Motor neuron (in vitro differentiated cells): ENCODE measurements at places on chromosomes 4 and X. TPM values are rescaled to one million over a fixed set of nuclear protein-coding genes. Genes with fewer than 3 reads are reported as not detected.

The WNK3 gene
- 21.4 and 23.0 TPM in 2 replicates for total RNA-seq

The MAD2L1 gene
- total RNA-seq: 30.4 and 34.0 TPM in 2 replicates

The MUC7 gene
- 0.34 and 0.47 TPM in 2 replicates for total RNA-seq

The GLRB gene
- total RNA-seq: 0.93 and 1.0 TPM in 2 replicates

The CXCL8 gene
- 0.18 and 0.25 TPM in 2 replicates for total RNA-seq

The ZNF157 gene
- 1.6 and 1.7 TPM in 2 replicates for total RNA-seq

The CCDC110 gene
- 1.0 and 3.1 TPM in 2 replicates for total RNA-seq

The CXCL1 gene
- 0.18 TPM in 1 of 2 replicates, not detected in the other for total RNA-seq

The TCEAL6 gene
- total RNA-seq: 0.80 TPM in 1 of 2 replicates, not detected in the other

The SHROOM3 gene
- total RNA-seq: 0.49 and 4.2 TPM in 2 replicates

The JCHAIN gene
- total RNA-seq: not detected in 2 replicates

The CHRDL1 gene
- 41.2 and 42.6 TPM in 2 replicates for total RNA-seq

The POLN gene
- total RNA-seq: 2.6 and 3.9 TPM in 2 replicates

The STBD1 gene
- total RNA-seq: 1.6 and 1.9 TPM in 2 replicates

The UGT2B17 gene
- total RNA-seq: not detected in 2 replicates

The VSIG4 gene
- not detected in 2 replicates for total RNA-seq

The ATP1B4 gene
- total RNA-seq: 0.14 and 0.15 TPM in 2 replicates

The ABLIM2 gene
- 0.58 and 2.3 TPM in 2 replicates for total RNA-seq

The COX7B2 gene
- not detected in 2 replicates for total RNA-seq

The SRPX2 gene
- 0.09 and 0.46 TPM in 2 replicates for total RNA-seq

The FGB gene
- total RNA-seq: not detected in 2 replicates

The PASD1 gene
- 0.09 TPM in 1 of 2 replicates, not detected in the other for total RNA-seq

The AKAP4 gene
- 0.04 and 0.27 TPM in 2 replicates for total RNA-seq

The ARL9 gene
- total RNA-seq: 0.15 and 0.43 TPM in 2 replicates

The DOCK11 gene
- 20.8 and 22.9 TPM in 2 replicates for total RNA-seq

The FOXP3 gene
- 0.39 and 0.66 TPM in 2 replicates for total RNA-seq

The AIFM1 gene
- total RNA-seq: 19.4 and 22.7 TPM in 2 replicates
